ENCODE measurements at places on chromosomes 7 and 10.

DNA sequence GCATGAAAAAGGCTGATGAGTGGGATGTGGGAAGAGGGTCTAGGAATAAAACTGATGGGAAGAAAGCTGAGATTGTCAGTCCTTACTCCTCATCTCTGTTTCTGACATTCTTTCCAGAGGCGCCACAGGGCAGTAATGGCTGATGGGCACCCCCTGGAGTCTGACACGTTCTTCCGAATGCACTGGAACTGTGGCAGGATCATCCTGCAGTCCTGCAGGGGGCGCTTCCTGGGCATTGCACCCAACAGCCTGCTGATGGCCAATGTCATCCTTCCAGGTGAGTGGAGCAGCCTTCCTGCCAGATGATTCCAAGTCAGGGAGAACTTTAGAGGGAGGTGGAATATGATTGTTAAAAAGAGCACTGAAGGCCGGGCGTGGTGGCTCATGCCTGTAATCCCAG lies 4.8 kb downstream of the FSCN3 start:
- DNase-seq = no peak

- peak; percentile 68 for DNase-seq
Measured at GRCh38 chr10:22550732-22551131, 163.6 kb downstream of the PIP4K2A start.

- DNase-seq = no peak
Measured at GRCh38 chr7:120091807-120092206, 181.2 kb upstream of the KCND2 start.

- DNase-seq = no peak
Measured at GRCh38 chr10:128855618-128856428, 611.2 kb upstream of the MGMT start.

GRCh38 chr10:58982470-58983239 lies 193.8 kb upstream of the PHYHIPL start:
- DNase-seq = no peak

- peak; percentile 9 for DNase-seq
Measured at GRCh38 chr7:64946772-64947171, 43.7 kb downstream of the ZNF273 start.

- DNase-seq = no peak
Measured at GRCh38 chr7:137538361-137538762, 194.8 kb upstream of the PTN start.

- DNase-seq = no peak
Measured at GRCh38 chr7:105199386-105199785, 185.4 kb downstream of the KMT2E start.

DNA sequence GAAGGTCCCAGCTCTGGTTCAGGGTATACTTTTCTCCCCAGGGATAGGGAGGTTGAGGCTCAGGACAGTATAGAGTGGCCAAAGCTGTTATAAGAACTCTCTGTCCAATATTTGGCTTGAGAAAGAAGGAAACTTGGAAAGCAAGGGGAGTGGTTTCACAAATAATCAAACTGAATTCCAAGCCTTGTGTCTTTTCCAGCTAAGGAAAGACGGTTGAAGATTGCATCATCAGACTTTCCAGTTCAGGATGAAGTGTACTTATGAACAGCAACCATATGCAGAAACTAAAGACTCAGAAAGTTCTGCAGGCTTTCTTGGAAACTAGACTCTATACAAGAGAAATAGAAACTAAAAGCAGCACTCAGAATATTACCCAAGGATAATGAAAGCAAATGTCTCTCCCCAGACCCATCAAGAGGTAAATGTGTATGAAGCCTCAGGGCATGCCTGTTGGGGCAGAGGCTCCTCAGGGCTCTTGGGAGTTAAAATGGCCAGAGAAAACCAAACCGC lies 46.4 kb downstream of the RAMP3 start:
- no peak for DNase-seq

- DNase-seq = no peak
Measured at GRCh38 chr10:45646384-45647050, 26.1 kb downstream of the ZFAND4 start.

GRCh38 chr7:117888627-117889026 lies 15.4 kb upstream of the CTTNBP2 start:
- no peak for DNase-seq

DNA sequence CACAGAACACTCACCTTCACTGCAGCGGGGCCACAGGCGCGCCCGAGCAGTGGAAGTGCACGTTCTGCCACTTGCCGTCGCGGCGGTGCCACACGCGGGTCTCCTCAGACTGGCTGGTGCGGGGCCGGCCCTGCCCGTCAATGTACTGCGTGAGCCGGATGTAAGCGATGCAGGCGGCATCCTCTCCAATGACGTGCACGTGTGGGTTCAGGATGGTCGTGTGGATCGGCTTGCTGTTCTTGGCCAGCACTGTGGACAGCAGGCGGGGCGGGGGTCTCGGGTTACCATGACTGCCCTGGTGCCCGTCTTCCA lies 19.2 kb downstream of the YKT6 start:
- no peak for DNase-seq
